ENCODE measurements at places on chromosomes 4 and X. TPM values are rescaled to one million over a fixed set of nuclear protein-coding genes. Genes with fewer than 3 reads are reported as not detected.

The ANKRD37 gene
- 27.4 TPM for total RNA-seq

The ANOS1 gene
- total RNA-seq = 14.0 TPM

The PRAF2 gene
- 39.1 TPM for total RNA-seq

The CCKAR gene
- not detected for total RNA-seq

The WAS gene
- 4.9 TPM for total RNA-seq

The PDLIM3 gene
- 13.1 TPM for total RNA-seq

The ARHGAP36 gene
- total RNA-seq = 0.56 TPM

The TRAM1L1 gene
- 13.4 TPM for total RNA-seq

The FAM9C gene
- total RNA-seq = not detected

The CDX4 gene
- not detected for total RNA-seq

The NXF2 gene
- not detected for total RNA-seq

The LRP2BP gene
- 22.7 TPM for total RNA-seq

The DRD5 gene
- 2.6 TPM for total RNA-seq

The TCEAL6 gene
- total RNA-seq = 46.1 TPM

The S100G gene
- total RNA-seq = not detected

The CT47A1 gene
- not detected for total RNA-seq

The DGAT2L6 gene
- total RNA-seq = not detected

The SPANXB1 gene
- not detected for total RNA-seq
